ENCODE measurements at places on chromosomes 12 and 14.

DNA sequence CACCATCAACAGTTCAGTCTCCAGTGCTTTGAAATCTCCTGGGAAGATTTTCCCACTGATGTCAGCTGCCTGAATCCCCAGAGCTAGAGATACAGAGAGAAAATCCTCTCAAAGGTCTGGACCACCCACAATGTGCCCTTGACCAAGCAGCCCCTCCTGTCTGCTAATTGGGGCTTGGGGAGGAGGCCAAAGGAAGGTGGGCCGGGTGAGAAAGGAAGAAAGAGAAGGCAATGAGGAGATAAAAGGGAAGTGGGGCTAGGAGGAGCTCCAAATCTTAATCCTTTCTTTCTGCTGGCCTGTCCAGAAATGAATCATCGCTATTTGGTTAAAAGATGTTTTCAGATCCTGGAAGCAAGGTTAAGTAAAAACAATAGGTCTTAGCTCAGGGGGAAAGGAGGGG, 322.9 kb downstream of the BCL11B start:
- no peak for DNase-seq

- no peak for DNase-seq
Observed at GRCh38 chr12:54870617-54871016, 16.3 kb downstream of the MUCL1 start.

DNA sequence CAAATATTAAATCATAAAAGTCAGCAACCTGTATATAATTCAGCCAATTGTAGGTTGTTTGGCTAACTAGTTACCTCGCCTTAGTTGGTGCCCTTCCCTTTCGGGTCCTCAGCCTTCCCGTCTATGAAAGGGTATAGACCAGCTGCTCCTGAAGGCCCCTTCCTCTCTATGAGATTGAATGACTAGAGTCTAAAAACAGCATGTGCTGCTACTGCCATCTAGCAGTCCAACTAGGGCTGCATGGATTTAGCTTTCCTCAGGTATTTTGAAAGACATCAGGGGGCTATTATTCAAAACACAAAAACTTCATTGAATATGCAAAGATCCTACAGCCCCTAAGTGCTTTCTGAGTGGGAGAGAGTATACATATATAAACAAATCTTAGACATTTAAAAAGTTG, 37.0 kb upstream of the TMEM263 start:
- DNase-seq: peak; percentile 6

GRCh38 chr14:99233222-99234035, 38.6 kb downstream of the BCL11B start:
- DNase-seq: no peak

GRCh38 chr12:4026517-4026916, 153.3 kb upstream of the PARP11 start:
- DNase-seq: no peak

DNA sequence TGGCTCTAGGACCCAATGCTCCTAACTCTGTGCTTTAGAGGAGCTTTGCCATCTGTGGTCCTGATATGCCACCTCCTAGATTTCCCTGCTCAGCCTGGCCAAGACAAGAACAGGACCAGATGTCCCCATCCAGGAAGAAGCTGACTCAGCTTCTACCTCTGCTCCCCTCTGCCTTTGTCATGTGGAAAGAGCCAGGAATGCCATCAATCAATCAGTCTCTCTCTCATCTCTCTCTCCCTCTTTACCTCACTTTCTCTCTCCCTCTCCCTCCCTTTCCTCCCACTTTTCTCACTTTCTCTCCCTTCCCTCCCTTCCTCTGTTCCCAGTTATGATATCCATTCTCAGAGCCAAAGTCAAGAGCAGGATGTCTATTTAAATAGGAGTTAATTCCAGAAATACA, 892.5 kb upstream of the TMEM132C start:
- no peak for DNase-seq

- DNase-seq: no peak
Observed at GRCh38 chr12:2110849-2111566, 58.2 kb downstream of the CACNA1C start.

- no peak for DNase-seq
Observed at GRCh38 chr12:62730649-62731048, 204.3 kb downstream of the PPM1H start.

GRCh38 chr12:39905152-39905551, 200.7 kb downstream of the SLC2A13 start:
- DNase-seq: no peak

DNA sequence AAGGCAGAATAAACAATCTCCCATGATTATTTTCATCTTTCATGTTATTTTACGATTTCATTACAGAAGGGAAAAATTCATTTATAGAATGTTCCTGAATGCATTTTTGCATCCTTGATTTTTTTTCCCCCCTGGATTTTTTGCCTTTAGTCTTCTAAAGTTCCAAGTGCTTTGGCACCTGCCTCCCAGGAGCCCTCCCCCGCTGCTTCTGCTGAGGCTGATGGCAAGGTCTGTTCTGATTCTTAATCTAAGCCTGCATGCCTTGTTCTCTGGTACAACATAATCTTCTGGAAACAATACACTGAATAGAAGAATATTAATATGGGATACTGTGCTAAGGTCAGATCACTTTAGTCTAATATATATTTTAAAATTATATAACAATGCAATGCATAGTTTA, 18.0 kb downstream of the YARS2 start:
- no peak for DNase-seq

GRCh38 chr12:131092901-131093603, 139.3 kb downstream of the ADGRD1 start:
- DNase-seq: peak; percentile 64

DNA sequence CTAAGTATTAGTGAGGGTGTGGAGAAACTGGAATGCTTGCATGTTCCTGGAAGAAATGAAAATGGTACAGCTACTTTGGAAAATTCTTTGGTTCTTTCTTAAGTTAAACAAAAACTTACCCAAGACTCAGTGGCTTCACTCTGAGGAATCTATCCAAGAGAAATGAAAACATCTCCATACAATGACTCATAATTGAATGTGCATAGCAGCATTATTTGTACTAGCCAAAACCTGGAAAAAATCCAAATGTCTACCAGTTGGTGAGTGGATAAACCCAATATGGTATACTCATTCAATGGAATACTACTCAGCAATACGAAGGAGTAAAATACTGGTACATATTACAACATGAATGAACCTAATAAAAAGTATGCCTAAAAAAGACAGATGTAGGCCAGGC, 18.0 kb upstream of the CRACR2A start:
- DNase-seq: no peak

DNA sequence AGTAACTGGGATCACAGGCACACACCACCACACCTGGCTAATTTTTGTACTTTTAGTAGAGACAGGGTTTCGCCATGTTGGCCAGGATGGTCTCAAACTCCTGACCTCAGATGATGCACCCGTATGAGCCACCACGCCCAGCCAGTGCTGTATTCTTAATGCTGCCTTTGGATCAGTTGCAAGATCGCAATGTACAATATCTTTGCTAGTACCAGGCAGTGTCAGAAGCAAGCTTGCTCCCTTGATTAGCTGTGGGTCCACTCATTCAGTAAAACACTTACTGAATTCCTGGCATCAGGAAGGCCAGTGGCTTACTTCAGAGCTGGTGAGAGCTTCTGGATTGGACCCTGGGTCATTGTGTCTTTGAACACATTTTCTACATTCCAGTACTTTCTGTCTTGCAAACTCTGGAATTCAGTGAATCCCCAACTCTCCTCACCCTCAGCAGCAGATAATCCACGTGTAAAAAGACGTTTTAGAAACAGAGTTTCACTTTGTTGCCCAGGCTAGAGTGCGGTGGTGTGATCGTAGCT, 1183.7 kb downstream of the AACS start:
- no peak for DNase-seq

Data from activated CD4-positive, alpha-beta T cell treated with anti-CD3 and anti-CD28 coated beads, Interleukin-2, amount 50 U/mL, for 16 hours (primary cell).